Activated CD8-positive, alpha-beta memory T cell treated with anti-CD3 and anti-CD28 coated beads for 36 hours (primary cell): ENCODE measurements at places on chromosomes 11 and 22. TPM values are rescaled to one million over a fixed set of nuclear protein-coding genes. Genes with fewer than 3 reads are reported as not detected.

OR2AT4 gene
- total RNA-seq: not detected

BACE1-AS gene
- 5.1 TPM for total RNA-seq

KDM4E gene
- not detected for total RNA-seq

OR8B2 gene
- total RNA-seq: not detected

C11orf97 gene
- not detected for total RNA-seq

LRRC55 gene
- not detected for total RNA-seq

ARHGAP42 gene
- total RNA-seq: 0.44 TPM

UPK3A gene
- not detected for total RNA-seq

PRAME gene
- total RNA-seq: not detected

RIMBP3C gene
- 0.25 TPM for total RNA-seq

DPAGT1 gene
- 76.3 TPM for total RNA-seq

GAS2L1 gene
- 0.78 TPM for total RNA-seq

OR52I2 gene
- total RNA-seq: not detected

TMEM45B gene
- 0.31 TPM for total RNA-seq

TST gene
- total RNA-seq: 5.0 TPM

TALDO1 gene
- total RNA-seq: 270 TPM

RIC3 gene
- total RNA-seq: 9.8 TPM

SHANK3 gene
- total RNA-seq: 0.06 TPM

SULT4A1 gene
- total RNA-seq: not detected

MAPK8IP2 gene
- 0.08 TPM for total RNA-seq

UBE4A gene
- 54.0 TPM for total RNA-seq

TMEM151A gene
- not detected for total RNA-seq

PRPF19 gene
- 199 TPM for total RNA-seq

OR52H1 gene
- total RNA-seq: not detected

KDELR3 gene
- total RNA-seq: 0.38 TPM

TMPRSS4 gene
- not detected for total RNA-seq

C11orf65 gene
- 1.2 TPM for total RNA-seq

CEP126 gene
- 1.3 TPM for total RNA-seq

CECR2 gene
- not detected for total RNA-seq

PHETA2 gene
- 3.2 TPM for total RNA-seq

MIOX gene
- 0.17 TPM for total RNA-seq

SLC22A8 gene
- not detected for total RNA-seq

FREY1 gene
- 1.2 TPM for total RNA-seq

CSNK2A3 gene
- total RNA-seq: 2.2 TPM

MS4A15 gene
- not detected for total RNA-seq

LINC01488 gene
- not detected for total RNA-seq

OR8D1 gene
- total RNA-seq: not detected

MYBPC3 gene
- total RNA-seq: not detected

MEN1 gene
- total RNA-seq: 47.4 TPM

TENM4 gene
- total RNA-seq: not detected

GGTLC2 gene
- total RNA-seq: not detected

UBE2L3 gene
- total RNA-seq: 79.6 TPM

C1QTNF6 gene
- 2.9 TPM for total RNA-seq

FGF3 gene
- not detected for total RNA-seq

KRTAP5-2 gene
- total RNA-seq: not detected

TP53AIP1 gene
- not detected for total RNA-seq

TSKU gene
- total RNA-seq: 1.4 TPM

MMP10 gene
- not detected for total RNA-seq

VWCE gene
- 11.9 TPM for total RNA-seq

PRR33 gene
- 0.11 TPM for total RNA-seq

LGALS1 gene
- total RNA-seq: 278 TPM
